ENCODE measurements at places on chromosomes 6 and 20.

DNA sequence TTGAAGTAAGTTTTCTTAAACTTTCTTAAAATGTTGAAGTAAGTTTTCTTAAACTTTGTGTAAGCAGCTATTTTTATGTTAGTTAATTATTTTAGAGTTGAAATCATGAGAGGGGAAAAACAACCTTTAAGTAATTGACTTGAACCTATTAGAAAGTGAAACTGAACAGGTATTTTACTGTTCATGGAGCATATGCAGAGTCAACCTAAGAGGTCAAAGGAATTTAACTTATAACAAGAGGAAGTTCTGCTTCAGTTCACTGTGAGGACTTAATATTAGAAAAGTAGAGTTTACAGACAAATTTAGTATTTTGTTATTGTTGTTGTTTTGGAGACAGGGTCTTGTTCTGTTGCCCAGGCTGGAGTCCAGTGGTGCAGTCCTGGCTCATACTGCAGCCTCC is 38.0 kb downstream of the CDYL start:
- DNase-seq: no peak

DNA sequence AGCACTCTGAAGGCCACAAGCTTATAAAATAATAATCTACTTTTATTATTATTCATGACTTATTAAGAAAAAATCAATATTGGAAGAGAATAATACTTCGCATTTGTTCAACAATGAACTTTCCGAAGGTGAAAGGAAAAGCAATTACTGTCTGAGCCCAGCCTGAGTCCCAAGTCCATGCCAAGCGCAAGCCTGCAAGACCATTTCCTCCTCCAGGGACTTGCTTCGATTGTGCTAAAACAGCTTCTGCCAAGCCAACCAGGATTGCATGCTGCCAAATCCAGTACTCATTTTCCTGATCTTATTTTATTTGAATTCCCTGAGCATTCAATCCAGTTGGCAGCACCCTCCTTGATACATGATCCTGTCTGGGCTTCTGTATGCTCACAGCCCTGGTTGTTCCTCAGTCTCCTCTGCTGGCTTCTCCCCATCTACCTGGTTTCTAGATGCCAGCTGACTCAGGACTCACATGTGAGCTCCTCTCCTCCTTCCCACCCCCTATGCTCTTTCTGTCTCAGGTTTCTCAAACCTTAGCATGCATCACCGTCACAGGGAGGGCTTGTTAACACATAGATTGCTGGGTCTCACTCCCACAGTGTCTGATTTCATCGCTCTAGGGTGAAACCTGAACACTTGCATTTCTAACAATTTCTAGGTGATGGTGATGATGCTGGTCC is 55.9 kb upstream of the PSMF1 start:
- no peak for DNase-seq

DNA sequence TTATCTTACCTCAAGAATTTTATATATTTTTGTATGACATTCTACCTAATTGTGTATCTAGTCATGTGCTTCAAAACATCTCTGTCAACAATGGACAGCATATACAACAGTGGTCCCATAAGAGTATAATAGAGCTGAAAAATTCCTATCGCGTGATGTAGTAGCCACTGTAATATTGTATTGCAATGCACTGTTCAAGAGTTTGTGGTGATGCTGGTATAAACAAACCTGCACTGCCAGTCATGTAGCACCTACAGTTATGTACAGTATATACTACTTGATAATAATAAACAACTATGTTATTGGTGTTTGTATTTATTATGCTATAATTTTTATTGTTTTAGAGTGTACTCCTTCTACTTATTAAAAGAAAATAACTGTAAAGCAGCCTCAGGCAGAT is 672.7 kb downstream of the CD109 start:
- DNase-seq: no peak

DNA sequence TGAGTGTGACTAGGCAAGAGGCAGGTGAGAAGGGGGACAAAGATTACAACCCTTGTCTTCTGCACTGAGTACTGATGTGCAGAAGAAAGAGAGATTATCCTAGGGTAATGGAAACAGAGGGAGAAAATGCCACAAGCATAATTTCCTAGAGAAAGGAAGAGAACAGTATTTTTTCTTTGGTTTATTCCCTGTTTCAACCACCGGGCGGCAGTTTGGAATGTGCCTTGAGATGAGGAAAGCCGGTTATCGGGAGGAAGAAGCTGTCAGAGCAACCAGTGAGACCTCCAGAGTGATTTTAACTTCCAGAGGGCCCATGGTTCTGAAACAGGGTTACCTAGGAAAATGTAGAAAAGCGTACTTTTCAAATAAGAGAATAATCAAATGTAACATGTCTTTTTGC is 121.4 kb downstream of the REV3L start:
- no peak for DNase-seq

DNA sequence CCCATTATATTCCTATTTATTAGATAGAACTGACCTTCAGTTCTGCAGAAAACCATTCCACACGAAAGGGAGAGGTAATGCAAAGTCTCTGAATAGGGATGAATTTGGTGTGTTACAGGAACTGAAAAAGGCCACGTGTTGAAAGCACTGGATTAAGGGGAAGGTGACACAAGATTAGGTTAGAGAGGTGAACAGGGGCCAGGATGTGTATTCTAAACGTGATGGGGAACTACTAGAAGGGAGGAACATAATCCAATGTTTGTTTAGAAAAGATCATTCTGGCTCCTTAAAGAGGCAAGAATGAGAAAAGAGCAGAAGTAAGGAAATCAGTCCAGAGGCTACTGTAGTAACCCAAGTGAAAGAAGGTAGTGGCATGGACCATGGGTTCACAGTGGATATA is 6.3 kb upstream of the ZKSCAN8 start:
- no peak for DNase-seq

DNA sequence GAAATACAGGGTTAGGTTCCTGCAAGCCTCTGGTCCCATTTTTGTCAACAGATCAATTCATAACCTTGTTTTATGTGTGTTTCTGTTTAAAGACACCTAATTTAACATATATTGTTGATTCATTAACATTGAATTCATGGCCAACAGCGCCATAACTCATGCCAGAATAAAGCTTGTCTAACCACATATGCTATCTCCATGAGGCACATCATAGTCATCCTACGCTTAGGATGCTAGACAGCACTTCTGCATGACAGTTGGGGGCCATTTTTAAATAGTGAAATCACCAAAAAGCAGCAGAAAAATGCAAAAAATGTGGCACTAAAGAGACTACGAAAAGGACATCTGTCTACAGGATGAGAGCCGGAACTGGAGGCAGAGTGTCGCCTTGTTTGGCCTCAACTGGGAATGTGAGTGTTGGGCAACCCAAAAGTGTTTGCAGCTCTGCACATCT is 37.9 kb downstream of the TRAM2 start:
- DNase-seq: no peak

DNA sequence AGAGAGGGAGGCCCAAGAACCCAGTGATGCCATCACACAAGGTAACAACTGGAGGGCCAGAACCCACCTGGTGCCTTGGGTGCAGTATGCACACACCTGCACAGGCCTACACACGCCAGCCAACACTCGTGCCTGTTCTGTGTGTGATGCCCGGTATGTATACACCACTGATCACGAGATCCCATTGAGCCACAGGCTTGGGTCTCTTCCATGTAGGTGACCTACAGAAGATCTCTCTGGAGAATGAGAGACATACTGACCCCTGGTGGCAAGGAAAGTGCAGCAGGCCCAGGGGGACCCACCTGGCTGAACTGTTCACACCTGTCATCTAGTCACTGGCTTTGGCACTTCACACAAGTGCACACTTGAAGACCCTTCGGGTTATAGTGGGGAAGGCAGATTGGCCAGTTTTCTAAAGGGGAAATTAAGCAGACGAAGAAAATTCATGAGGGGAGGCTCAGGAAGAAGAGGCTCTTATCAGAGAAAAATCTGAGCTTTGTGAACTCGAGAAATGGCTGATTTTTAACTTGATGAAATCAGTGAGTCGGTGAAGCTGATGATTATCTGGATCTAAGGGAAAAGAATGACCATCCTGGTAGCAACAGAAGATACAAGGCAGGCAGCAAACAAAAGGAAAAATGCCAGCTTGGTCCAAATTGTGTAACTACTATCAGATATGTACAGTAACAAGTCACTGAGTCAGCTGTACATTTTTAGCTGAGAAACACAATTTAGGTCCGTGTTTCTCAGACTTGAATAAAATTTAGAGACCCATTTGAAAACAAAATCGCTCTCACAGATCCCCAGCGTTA is 69.1 kb upstream of the PBOV1 start:
- no peak for DNase-seq

GRCh38 chr6:168189200-168190013 is 110.4 kb upstream of the FRMD1 start:
- DNase-seq: no peak

DNA sequence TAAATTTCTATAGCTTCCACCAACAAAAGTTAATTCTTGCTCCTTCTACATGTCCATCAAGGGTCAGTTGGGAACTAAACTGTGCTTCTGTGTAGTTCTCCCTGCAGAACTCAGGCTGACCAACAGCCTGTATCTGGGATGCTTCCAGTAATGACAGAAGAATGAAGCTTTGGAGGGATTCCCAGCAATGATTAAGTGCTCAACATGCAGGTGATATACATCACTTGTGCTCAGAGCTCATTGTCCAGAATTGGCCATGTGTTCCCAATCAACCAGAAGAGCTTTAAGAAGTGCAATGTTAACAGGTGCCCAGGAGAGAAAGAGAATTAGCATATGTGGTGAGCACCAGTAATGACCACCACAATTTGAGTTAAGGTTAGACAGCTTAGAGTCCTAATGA is 37.4 kb upstream of the SNRPB2 start:
- DNase-seq: no peak

DNA sequence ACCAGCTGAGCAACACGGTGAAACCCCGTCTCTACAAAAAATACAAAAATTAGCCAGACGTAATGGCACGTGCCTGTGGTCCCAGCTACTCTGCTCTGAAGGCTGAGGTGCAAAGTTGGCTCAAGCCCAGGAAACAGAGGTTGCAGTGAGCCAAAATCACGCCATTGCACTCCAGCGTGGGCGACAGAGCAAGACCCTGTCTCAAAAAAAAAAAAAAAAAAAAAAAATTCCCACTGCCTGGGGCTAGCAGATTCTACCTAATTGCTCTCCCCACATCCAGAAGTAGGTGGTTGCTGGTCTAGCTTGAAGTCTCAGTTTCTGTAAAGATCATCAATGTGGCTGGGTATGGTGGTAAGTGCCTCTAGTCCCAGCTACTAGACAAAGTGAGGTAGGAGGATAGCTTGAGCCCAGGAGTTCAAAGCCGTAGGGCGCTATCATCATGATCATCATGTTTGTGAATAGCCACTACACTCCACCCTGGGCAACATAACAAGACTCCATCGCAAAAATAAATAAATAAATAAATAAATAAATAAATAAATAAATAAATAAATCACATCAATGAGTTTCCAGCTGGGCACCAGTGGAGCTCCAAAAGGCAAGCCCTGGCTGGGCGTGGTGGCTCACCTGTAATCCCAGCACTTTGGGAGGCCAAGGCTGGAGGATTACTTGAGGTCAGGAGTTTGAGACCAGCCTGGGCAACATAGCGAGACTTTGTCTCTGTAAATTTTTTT is 6.3 kb upstream of the AP5S1 start:
- peak; percentile 0 for DNase-seq

- DNase-seq: no peak
Observed at GRCh38 chr6:91164105-91164504, 577.2 kb upstream of the MAP3K7 start.

- no peak for DNase-seq
Observed at GRCh38 chr6:168871642-168872315, 381.9 kb downstream of the THBS2 start.

DNA sequence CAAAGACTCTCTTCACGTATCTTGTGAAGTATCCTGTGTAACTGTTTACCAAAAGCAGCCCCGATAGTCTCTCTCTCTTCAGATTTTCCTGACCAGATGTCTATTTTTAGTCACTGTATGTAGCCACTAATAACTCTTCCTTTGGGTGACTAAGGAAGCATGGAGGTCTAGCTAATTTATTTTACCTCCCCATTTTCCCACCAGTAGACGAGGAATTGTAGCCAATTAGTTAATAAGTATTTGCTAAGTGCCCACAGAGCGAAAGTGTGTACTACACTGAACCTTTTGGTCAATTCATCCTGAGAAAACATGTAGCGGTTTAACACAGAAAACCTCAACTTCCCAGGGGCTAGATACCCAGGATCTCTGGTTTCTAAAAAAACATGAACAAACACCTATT is 180.6 kb downstream of the TBX18 start:
- DNase-seq: no peak

GRCh38 chr6:83536034-83536646 is 23.8 kb downstream of the PRSS35 start:
- peak; percentile 37 for DNase-seq

DNA sequence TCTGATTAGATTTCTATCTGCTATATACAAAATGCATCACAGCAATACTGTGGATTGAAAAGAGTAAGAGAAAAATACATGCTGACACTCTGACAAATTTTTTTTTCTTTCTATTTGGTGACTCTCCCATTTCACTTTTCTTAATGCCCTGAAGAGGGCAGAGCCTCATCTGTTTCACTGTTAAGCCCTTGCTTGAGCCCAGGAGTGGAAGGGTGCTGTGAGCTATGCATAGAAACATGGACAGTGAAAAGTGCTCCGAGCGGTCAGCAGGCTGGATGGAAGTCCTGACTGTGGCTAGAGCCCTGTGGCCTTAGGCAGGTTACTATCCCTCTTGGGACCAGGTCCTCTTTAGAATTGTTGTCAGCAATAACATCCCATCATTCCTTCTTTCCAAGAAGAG is 17.4 kb upstream of the CSE1L start:
- DNase-seq: peak; percentile 9

DNA sequence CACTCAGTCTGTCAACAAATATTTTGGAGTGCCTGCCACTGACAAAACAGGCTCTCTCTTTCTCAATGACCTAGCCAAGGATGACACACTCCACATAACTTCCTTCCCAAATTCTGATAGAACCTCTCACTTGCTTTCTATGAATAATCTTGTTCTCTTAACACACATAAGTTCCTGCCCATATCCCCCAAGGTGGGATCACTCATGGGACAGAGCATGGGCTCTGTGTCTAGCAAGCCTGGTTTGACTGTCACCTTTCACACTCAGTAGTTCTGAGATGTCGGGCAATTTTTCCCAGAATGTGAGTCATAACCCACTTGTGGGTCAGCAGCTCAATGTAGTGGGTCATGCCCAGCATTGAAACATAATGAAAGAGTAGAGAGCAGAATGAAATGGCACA is 78.1 kb downstream of the LRFN2 start:
- peak; percentile 18 for DNase-seq

- peak; percentile 29 for DNase-seq
Observed at GRCh38 chr20:58313396-58313795, 3.9 kb downstream of the RAB22A start.

DNA sequence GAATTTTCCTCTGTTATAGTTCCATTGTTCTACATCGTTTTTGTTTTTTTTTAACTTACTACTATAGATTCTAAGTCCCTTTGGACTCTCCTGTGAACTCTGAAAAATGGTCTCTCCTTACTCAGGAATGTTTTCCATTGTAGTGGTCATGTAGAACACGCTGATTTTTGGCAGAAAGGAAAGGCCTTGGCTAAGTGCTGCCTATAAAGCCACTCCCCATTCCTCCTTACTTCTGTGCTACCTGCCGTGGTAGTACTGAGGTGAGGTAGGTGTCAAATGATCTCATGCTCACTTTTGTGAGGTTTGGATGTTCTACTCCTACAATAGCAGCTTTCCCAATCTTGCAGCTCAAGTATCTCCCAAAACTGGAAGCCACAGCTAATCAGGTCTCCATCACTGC is 270.7 kb downstream of the SLC35F1 start:
- no peak for DNase-seq

GRCh38 chr6:151240791-151241642 is 1.2 kb downstream of the AKAP12 start:
- DNase-seq: no peak

Measured in CD14-positive monocyte (primary cell).